Left ventricle myocardium inferior (tissue), 1 donor: ENCODE measurements at places on chromosomes 7 and 10. TPM values are rescaled to one million over a fixed set of nuclear protein-coding genes. Genes with fewer than 3 reads are reported as not detected.

DNA sequence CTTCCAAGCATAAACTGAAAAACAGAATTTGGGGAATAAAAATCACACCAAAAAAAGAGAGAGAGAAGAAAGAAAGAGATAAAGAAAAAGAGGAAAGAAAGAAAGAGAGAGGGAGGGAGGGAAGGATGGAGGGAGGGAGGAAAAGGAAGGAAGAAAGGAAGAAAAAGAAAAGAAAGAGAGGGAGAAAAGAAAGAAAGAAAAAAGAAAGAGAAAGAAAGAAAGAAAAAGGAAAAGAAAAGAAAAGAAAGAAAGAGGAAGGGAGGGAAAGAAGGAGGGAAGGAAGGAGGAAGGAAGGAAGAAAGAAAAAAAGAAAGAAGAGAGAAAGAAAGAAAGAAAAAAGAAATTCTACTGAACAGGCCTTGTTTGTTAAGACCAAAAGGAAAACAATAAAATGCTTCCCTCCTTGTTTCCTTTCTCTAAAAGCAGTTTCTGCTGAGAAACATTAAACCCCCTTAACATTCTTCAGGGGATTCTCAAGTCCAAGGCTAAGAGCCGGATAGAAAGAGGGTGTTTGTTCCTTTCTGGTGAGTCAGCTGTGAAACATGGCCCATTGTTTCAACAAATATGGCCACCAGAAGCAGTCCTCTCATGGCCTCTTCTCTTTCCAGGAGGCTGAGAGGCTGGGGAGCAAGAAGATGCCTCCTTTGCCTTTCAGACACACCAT lies 46.9 kb upstream of the GPAM start:
- no peak for DNase-seq

- DNase-seq, result no peak
Observed at GRCh38 chr10:43702213-43702935, 53.7 kb upstream of the ZNF32 start.

DNA sequence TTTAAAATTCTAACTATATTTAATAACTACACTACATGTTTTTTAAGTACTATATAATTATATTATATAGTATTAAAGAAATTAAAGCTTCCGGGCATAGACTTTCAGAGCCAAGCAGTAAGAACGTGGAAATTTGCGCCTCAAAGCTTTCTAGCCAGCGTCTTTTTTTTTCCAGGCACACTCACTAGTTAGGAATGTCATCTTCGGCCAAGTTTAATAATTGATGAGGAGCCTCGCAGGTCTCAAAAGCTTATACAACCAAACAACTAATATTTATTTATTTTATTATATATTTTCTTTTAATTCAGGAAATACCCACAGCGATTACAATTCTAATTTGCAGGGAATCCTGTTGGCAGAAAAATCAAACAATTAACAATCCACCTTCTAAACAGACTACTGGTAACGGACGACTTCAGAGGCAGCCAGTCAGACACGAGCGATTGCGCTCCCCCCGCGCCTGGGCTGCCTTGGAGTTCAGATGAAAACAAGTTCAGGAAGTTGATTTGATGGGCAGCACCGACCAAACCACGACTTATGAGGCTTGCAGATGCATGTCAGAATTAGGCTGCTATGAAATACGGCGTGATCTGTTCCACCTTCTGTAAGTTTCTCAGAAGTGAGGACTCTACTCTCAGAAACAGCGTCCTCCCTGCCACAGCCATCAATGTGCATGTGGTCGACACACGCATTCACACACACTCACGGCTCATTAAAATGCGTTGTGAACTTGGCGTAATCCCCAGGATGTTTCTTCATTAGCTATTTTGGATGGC lies 431.8 kb upstream of the MGMT start:
- no peak for DNase-seq

Gene PSMC2
- 111 TPM for total RNA-seq

- DNase-seq, result no peak
Observed at GRCh38 chr10:96401036-96401435, 42.2 kb upstream of the OPALIN start.

Gene CLDN12
- total RNA-seq, result 40.3 TPM

- no peak for DNase-seq
Observed at GRCh38 chr10:85598646-85599045, 767.9 kb downstream of the GRID1 start.
